NCI-H446 treated with DMSO at 0.1 percent for 48 hours (cell line): ENCODE measurements at places on chromosomes 13 and 19.
A peak's percentile ranks its signal among the peaks of the same experiment; 100 is the strongest.

DNA sequence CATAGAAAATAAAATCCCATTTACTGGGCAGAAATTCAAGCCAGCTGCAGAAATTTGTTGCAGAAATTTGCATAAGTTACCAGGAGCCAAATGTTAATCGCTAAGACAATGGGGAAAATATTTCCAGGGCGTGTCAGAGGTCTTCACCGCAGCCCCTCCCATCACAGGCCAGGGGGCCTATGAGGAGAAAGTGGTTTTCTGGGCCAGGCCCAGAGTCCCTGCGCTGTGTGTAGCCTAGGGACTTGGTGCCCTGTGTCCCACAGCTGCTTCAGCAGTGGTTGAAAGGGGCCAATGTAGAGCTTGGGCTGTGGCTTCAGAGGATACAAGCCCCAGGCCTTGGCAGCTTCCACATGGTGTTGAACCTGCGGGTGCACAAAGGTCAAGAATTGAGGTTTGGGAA is 278.9 kb upstream of the PCDH9 start:
- DNase-seq, result no peak

DNA sequence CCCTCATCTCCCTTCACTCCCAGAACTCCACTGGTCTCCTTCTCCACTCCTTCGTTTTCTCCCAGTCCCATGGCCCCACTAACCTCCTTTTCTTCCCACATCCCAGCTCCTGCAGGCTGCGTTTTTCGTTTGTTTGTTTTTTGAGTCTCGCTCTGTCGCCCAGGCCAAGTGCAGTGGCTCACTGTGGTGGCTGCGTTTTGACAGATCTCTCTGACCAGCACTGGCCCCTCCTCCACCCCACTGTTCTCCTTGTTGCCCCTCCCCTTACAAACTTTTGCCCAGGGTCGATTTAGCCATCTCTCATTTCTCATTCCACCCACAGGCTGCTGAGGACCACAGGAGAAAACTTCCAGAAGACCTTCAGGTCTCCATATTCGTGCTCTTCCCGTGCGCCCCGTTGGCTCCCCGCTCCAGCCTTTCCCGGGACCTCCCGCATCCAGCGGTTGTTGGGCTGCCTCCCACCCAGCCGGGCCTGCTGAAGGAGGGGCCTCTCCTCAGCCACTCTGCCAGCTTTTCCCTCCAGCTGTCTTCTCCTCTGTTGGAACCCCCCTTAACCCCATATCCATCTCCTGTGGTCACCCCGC is 40.6 kb upstream of the GJB6 start:
- DNase-seq, result no peak

DNA sequence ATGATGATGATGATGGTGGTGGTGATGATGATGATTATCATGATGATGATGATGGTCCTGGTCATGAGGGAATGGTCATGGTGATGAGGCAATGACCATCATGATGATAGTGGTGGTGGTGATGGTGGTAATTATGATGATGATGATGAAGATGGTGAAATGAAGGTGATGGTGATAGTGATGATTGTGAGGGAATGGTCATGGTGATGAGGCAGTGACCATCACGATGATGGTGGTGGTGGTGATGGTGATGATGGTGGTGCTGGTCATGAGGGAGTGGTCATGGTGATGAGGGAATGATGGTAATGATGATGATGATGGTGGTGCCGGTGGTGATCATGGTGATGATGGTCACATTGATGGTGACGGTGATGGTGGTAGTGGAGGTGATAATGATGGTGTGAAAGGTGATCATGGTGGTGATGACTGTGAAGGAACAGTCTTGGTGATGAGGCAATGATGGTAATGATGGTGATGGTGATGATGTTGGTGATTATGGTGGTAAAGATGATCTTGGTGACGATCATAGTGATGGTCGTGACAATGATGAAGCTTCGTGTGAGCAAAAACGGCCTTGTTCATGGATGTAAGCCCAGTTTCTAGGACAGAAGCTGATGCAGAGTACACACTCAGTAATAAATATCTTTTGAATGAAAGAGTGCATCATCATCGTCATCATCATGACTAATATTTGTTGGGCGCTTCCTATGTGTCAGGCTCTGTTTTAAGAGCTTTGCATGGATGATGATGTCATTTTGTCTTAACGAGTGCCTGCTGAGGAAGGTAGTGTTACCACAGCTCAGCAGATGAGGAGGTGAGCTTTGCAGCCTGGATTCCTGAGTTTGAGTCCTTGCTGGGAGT is 17.3 kb downstream of the SBK2 start:
- no peak for DNase-seq

- DNase-seq, result no peak
Observed at GRCh38 chr13:41455725-41456419, 1.5 kb upstream of the RGCC start.

- DNase-seq, result no peak
Observed at GRCh38 chr19:6890401-6890913, 3.1 kb downstream of the ADGRE1 start.

- DNase-seq, result no peak
Observed at GRCh38 chr13:73782450-73783449, 351.5 kb downstream of the KLF12 start.

GRCh38 chr13:98098516-98098915 is 44.4 kb upstream of the FARP1 start:
- DNase-seq, result no peak

DNA sequence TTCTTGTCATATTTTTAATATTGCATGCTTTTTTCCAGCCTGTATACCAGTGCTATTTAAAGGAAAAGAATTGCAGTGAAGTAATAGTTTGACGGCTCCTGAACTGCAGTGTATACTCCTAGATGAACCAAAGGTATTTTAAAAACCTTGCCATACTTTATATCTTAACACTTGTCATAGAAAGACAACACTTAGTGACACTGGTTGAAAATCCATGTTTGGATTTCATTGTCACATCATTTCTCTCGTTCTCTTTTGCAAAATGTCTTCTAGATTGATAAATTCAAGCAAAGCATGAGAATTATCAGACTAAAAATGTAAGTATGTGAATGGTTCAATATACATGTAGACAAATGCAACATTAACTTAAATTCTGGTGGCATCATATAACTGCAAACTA is 1293.9 kb downstream of the PCDH9 start:
- DNase-seq, result no peak

DNA sequence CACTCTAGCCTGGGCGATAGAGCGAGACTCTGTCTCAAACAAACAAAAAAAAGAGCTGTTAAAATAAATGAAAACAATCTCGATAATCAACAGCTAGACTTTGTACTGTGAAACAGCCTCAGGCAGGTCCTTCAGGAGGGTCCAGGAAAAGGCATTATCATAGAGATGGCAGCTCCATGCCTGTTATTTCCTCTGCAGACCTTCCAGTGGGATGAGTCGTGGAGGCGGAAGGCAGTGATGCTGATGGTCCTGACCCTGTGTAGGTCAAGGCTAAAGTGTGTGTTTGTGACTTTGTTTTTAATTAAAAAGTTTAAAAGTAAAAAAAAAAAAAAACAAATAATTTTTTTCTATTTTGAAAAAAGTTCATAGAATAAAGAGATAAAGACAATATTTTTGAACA is 117.4 kb downstream of the TNFRSF19 start:
- DNase-seq, result no peak

DNA sequence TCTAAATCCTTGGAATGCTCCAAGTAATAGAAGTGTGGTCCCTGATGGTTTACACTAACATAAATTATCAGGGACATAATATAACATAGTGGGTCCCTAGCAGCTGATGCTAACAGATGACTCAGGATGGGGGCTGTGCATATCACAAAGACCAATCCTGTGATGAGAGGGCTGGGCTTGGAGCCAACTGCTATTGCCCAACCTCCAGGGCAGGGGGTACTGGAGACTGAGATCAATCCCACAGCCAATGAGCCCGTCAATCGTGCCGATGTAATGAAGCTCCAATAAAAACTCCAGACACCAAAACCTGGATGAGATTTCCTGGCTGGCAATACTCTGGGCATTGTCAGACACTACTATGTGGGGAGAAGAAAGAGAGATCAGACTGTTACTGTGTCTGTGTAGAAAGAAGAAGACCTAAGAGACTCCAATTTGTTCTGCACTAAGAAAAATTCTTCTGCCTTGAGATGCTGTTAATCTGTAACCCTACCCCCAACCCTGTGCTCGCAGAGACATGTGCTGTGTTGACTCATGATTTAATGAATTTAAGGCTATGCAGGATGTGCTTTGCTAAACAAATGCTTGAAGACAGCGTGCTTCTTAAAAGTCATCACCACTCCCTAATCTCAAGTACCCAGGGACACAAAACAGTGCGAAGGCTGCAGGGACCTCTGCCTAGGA is 33.4 kb downstream of the ABCC4 start:
- no peak for DNase-seq

DNA sequence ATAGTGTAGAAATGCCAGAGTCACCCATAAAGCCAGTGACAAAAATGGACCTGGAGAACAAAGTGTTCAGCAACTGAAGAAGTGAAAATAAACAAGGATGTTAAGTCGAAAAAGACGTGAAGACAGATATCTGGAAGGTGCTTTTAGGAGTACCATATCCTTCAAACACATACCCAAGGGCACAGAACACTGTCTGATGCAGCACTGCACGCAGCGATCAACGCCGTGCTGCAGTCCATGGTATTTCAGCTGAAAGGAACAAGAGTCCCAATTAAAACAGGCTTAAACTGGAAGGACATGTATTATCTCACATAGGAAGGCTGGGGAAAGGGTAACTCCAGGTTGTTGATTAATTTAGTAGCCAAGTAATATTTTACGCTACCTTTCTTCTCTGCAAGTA is 108.2 kb downstream of the SGCG start:
- no peak for DNase-seq

DNA sequence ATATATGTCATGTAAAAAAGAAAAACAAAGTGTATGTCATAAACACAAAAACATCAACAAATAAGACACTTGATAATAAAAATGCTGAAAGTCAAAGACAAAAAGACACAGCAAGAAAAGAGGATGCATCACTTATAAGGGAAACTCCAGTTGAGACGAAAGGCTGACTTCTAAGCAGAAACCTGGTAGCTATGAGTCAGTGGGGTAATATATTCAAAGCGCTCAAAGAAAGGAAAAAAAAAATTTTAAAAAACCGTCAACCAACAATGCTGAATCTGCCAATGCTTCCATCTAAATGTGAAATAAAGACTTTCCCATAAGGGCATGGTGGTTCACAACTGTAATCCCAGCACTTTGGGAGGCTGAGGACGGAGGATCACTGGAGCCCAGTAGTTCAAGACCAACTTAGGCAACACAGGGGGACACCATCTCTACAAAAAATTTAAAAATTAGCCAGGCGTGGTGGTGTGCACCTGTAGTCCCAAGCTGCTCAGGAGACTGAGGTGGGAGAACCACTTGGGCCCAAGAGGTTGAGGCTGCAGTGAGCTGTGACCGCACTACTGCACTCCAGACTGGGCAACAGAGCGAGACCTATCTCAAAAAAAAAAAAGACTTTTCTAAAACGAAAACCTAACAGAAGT is 24.0 kb downstream of the USP12 start:
- DNase-seq, result no peak

- no peak for DNase-seq
Observed at GRCh38 chr19:40280608-40281221, 4.4 kb downstream of the AKT2 start.

GRCh38 chr19:40801426-40802299 is 2.7 kb downstream of the EGLN2 start:
- no peak for DNase-seq

DNA sequence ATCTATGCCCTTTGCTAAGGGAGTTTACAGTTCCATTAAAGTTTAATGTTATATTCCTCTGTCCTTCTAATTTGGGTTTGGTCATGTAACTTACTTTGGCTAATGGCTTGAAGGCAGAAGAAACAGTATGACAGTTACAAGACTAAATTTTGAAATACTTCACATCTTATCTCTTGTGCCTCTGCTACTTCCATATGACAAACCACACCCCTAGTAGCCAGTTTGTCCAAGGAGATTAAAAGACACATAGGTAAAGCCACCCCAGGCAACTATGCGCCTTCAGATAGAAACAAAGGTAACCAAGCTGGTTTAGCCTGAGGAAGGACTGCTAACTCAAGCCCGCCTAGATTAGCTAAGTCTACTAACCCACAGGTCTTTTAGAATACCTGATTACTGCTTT is 273.4 kb upstream of the MIR17HG start:
- no peak for DNase-seq

DNA sequence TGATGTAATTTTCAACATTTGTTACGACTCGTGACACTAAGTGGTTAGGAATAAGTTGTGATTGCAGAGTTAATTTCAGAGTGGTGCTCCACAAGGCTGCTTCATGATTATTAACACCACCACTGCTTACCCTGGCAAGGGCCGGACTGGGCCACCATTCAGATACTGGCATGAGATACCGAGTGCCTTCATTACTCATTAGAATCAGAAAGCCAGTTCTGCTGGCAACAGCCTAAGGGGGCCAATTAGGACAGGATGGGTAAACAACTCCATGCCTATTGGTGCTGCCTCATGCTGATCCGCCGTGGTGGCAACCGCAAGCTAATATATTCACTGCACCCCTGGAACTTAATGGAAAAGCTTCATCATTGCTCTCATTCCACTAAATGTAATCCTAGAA is 575.1 kb downstream of the EFNB2 start:
- DNase-seq, result peak; percentile 58

- no peak for DNase-seq
Observed at GRCh38 chr13:112638157-112638750, 50.3 kb upstream of the TUBGCP3 start.

DNA sequence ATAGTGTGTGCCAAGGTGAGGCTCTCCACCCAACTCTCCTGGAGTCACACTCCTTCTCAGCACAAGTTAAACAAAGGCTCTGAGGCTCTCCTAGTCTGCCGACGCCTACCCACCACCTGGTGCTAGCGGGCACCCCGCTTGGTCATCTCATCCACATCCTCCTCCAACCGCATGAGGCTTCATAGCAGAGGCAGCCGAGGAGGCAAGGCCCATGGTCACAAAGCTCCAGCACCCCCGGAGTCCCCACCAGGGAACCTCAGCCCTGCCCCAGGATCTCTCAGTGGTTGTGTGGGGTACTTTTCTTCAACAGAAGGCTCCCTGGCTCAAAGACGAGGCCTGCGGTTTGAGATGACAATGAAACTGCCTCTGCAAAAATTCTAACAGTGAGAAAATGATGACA is 43.0 kb downstream of the STK24 start:
- DNase-seq, result no peak
